NCI-H1417 (cell line): ENCODE measurements at places on chromosomes 1 and 21.

DNA sequence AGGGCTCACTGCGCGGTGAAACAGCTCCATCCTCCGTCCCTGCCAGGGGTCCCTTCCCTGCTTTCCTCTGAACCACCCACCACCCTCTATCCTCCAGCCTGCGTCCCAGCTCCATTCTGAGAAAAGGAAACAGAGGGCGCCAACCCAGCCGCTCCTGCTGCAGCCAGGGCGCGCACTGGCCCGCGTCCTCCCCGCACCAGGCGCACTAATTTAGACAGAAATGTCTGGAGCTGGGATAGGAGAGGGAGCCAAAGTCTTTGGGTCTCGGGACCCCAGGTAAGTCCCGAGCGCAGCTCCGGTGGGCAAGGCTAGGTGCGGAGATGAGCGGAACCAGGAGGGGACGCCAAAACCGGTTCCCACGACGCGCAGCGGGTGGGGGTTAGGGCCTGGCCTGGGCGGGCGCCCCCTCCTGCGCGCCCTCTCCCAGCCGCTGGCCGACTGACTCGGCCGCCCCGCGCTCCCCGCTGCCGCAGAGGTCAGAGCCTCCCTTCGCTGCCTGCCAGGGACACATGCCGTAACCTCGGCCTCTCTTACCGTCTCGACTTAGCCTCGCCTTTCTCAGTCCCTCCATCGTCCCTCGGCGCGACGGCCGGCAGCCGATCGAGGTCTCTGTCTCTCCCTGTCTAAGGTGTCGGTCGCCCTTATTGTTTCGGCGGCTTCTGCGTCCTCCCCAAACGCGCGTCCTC is 2.0 kb downstream of the CAMK2N1 start:
- DNase-seq, result peak; percentile 78

- no peak for DNase-seq
Measured at GRCh38 chr1:155954645-155955044, 13.2 kb downstream of the RXFP4 start.

GRCh38 chr1:92446546-92446945 is 40.2 kb downstream of the GFI1 start:
- DNase-seq, result no peak

- no peak for DNase-seq
Measured at GRCh38 chr1:178028841-178029481, 59.1 kb upstream of the SEC16B start.

DNA sequence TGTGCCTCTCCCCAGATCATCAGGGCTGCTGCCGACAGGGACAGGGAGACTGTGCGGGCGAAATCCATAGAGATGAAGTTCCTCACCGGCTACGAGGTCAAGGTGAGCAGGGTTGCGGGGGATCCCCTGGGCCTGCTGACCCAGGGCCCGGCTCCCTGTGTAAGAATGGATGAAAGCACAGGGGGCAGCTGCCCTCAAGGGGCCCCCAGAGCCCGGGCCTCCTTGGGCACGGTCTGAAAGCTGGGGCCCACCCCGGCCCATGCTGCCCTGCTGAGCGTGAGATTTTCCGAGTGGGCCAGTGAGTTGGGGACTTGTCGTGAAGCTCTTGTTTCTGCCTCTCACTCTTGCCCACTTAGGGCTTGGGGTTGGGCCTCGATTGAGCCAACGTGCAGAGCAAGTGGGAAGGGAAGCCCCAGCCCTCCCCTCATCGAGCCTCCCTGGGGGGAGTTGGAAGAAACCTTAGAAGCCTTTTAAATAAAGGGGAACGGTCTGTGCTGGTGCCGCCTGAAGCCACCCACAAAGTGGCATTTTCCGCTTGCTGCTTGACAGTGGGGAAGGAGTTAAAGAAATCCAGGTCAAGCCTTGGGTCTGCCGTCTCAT is 45.2 kb downstream of the COQ8A start:
- no peak for DNase-seq

DNA sequence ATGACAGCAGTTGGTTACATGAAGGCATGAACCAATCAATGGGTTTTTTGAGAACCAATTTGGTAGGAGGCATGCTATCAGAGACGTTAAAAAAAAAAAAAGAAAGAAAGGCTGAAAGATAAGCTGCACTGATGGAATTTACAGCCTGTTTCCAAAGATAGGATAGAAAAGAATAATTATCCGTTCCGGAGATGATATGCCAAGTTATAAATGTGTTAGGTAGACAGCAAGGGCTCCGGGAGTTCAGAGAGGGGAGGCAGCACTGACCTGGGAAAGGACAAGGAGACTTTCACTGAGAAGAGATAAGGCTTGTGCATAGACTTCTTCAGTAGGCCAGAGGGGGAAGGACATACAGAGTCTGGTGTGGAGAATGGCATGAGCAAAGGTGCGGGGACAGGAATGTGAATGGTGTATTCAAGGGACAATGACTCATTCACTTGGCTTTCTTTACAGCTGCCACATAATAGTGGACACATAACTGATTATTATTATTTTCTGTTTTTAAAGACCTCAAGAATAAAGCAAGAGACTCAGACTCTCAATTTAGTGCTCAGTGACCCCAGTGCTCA is 24.8 kb upstream of the ACBD6 start:
- DNase-seq, result no peak

GRCh38 chr1:70627910-70628309 is 216.8 kb downstream of the CTH start:
- DNase-seq, result no peak

- DNase-seq, result peak; percentile 62
Measured at GRCh38 chr1:161166669-161167548, 683 bp downstream of the PPOX start.

DNA sequence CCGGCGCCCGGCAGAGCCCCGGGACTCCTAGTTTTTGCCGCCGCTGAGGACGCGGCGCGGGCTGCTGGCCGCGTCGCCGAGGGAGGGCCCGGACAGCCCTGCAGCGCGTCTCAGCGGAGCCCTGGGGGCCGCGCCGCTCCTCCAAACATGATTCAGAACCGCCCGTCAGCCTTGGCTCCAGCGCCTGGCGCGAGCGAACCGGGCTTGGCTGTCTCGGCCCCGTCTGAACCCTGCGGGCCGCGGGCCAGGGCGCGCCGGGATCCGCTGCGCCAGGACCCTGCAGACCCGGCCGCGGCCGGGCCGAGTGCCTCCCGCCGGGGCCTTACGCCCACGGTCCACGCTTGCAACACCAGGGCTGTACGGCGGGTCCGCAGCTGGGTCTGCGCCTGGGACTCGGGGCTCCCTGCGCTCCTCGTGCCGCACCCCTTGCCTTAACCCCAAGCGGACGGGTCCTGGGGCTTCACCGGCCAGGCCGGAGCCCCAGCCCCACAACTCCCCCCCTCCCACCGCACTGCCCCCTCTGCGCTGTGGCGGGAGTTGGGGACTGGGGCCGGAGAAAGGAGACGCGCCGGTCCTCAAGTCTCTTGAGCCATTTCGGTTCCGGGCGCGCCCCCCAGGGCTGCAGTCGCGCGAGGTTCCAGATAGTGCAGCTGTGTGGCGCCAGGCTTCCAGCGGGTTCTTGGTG is 48.4 kb upstream of the CD34 start:
- DNase-seq, result no peak

GRCh38 chr1:234322979-234323378 is 50.3 kb upstream of the COA6 start:
- no peak for DNase-seq

DNA sequence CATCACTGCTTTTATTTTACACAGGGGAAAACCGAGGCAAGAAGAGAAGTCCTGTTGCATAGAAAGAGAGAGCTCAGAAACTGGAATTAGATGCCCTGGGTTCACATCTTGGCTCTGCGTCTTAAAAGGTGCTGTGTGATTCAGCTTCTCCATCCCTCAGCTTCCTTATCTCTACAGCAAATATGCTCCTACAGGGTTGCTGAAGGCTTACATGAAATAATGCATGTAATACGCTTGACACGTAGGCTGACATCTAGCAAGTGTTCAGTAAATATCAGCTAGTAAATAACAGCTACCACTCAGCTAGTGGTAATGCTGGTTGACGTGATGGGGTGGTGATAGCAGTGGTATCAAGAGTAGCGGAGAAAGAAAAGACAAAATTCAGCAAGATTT is 77.1 kb upstream of the CD55 start:
- no peak for DNase-seq

GRCh38 chr21:35565204-35565611 is 495.1 kb downstream of the SETD4 start:
- DNase-seq, result no peak

GRCh38 chr1:7360526-7360925 is 410.6 kb upstream of the VAMP3 start:
- no peak for DNase-seq

- no peak for DNase-seq
Measured at GRCh38 chr1:41454406-41454805, 30.1 kb downstream of the EDN2 start.

DNA sequence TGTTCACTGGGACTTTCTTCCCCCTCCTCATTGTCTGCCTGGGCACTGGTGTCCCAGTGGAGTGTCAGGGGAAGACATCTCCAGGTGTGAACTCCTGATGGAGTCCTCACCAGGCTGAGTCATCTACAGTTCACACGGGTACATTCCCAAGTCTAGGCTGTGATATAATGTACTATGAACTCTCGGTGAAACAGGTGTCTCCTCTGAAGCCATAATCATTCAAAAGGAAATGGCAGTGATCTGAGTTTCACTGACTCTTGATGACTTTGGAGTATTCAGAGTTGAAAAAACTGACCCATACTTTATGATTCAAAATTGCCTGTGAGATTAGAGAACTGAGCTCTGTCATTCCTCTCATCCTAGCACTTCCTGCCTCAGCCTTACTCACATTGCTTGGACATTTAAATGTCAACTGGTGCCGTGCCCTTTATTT is 9.1 kb downstream of the LAMC2 start:
- no peak for DNase-seq

DNA sequence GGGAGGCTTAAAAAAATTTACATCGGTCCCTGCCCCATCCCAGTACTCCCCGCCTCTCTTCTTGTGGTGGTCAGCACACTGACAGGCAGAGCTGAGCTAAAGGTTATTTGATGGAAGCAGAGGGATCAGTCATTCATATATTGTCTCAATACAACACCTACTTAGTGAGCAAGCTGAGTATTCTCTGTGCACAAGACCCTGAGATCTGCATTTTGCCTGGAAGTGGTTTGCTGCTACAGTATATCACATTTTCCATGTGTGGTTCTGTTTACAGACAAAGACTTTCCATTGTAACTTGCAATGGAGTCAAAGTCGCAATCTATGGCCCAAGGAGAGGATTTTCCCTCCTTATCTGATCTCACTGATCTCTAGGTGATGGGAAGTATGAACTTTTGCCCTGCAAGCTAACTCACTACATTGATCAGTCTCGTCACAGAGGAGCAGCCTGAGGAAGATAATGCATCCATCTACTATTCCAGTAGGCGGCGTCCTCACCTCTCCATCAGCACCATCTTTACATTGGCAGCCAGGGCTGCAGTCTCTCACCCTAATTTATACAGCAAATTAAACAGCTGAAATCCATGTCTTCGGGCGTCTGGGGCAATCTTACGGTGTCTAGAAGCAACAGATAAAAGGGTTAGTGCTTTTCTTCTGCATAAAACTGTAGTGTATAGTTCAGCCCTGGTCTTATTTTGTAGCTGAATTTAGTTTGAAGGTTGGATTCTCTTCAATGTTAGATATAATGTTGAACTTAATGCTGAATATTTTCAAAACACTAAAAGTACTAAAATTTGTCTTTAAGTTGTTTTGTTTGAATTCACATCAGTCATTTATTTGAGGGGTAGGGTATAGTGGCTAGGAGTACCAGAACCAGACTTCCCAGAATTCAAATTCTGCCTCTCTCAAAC is 3.2 kb upstream of the TRAF5 start:
- DNase-seq, result peak; percentile 79

DNA sequence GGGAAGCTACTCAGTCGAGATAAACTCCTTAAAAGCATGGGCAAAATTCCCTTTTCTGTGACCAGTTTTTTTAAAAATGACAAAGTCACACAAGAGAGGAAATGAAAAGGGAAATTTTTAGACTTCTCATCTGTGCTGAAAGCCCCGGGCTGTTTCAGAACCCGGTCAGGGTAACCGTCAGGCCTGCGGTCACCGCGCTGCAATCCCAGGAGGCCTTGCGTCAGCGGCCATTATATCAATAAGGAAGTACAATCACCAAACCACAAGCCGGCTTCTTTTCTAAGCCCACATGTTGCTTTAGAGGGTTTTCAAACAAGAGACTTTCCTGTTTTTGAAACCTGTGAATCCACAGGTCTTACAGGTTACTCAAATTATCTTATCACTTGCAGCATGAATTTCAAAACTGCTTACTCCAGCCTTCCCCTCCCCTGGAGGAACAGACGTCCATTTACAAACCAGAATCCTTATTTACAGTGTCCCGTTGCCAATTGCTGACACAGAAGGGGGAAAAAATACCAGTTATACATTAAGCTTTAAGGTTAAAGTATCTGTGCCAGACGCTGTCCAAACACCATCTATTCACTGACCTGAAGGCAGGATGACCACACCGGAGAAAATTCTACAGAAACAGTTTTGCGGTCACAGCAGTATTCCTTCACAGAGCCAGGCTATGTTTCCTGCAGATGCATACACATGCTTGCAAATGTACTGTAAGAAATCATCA is 165.3 kb downstream of the TOMM20 start:
- no peak for DNase-seq

- DNase-seq, result peak; percentile 50
Measured at GRCh38 chr1:109535971-109536491, 3.6 kb upstream of the GPR61 start.

DNA sequence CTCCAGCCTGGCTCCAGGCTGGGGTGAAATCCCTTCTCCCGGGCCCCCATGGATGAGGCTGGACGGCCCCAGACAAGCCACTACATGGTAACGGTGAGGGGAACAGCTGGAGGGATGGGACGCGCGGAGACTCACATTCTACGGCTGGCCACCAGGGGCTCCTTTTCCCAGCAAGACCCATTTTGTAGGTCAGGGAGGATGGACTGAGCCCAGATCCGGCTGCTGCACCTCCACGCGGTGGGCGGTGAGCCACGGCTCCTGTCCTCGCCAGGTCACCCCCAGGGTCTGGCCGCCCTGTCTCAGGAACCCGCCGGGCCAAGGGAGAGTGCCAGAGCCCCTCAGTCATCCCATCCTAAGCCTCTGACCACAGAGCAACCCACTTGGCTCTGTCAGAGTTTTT is 75.0 kb upstream of the ACTRT2 start:
- DNase-seq, result no peak

- peak; percentile 44 for DNase-seq
Measured at GRCh38 chr1:233293556-233294446, 1.7 kb downstream of the PCNX2 start.

DNA sequence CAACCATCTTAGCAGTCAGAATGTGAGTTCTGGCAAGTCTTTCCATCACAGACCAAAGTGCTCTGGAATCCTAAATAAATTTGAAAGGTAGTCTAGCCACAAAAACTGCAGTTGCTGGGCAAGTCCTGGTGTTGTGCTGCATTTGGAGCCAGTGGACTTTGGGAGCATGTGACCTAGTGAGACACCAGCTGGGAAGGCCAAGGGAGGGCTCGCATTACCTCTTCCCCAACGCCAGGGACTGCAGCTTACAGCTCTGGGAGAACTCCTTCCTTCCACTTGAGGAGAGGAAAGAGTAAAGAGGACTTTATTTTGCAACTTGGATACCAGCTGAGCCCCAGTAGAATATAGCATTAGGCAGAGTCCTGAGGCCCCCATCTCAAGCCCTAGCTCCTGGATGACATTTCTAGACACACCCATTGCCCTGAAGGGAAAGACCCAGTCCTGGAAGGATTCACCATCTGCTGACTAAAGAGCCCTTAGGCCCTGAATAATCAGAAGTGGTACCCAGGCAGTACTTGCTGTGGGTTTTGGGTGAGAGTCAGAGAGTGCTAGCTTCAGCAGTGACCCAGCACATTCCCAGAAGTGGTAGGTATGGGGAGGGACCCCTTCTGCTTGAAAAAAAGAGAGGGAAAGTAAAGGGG is 190.7 kb downstream of the NUF2 start:
- DNase-seq, result no peak

- peak; percentile 6 for DNase-seq
Measured at GRCh38 chr1:229751610-229752009, 125.6 kb downstream of the URB2 start.
